Skin of body (tissue), 3 donors: ENCODE measurements at places on chromosomes 1 and 21. TPM values are rescaled to one million over a fixed set of nuclear protein-coding genes. Genes with fewer than 3 reads are reported as not detected.

Gene MIXL1
- total RNA-seq = not detected

DNA sequence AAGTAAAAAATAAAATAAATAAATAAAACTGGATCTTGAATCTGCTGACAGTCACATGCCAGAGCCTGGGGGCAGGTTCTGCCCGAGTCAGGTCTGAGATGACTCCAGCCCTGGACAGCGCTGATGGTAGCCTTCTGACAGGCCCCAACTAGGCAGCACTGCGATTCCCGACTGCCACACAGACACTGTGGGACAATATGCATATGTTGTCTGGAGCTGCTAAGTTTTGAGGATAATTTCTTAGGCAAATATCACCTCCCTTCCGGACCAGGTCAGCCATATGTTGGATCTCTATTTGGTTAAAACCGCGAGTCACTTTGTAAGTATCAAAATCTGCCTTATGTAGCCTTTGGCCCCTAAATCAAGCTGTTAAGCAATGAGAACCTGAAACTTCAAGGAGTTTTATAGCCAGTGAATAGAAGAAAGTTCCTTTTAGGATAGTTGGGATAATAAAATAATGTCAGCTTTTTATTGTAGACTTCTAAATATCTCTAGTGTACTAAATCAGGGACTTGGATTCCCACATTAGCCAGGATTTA is 20.8 kb upstream of the TRIM17 start:
- no peak for DNase-seq

Gene KCNJ9
- total RNA-seq = not detected

- DNase-seq = no peak
Observed at GRCh38 chr1:200588698-200589097, 31.9 kb downstream of the KIF14 start.

Gene PGBD5
- 2.7 TPM for total RNA-seq

DNA sequence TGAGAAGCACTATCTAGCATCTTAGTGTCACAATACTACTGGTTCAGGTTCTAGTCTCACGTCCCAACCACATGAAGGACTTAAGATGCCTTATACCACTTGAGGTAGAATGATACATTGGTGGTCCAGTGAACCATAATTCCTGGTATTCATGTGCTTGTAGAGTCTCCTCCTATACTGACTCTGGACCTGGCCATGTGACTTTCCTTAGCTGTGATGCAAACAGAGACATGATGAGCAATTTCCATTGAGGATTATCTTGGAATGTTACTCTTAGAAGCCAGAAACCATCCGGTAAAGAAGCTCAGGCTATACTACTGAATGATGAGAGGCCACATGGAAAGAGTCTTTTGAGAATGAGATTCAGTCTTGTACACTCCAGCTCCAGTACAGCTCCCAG is 105.7 kb downstream of the NME7 start:
- no peak for DNase-seq

Gene CFAP45
- total RNA-seq = 0.59 TPM

Gene KPRP
- 0.89 TPM for total RNA-seq

DNA sequence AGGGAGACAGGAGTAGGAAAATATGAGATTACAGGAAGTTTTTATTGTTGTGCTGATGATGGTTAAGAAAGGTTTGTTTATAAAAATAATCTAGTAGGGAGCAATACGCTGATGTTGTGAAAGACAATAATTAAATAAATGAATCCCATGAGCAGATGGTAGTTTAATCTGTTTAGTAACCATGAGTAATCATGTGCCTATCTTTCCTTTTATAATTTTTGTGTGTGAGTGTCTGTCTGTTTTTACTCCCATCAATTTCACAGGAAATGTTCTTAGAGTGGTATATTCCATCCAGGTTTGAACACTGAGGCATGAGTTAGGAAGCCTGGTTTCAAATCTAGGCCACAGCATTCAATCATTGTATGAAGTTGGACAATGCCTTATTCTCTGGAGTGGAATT is 180.5 kb downstream of the OLFM3 start:
- DNase-seq = no peak

Gene VANGL2
- 11.0 TPM for total RNA-seq

GRCh38 chr1:52125736-52126359 is 16.0 kb upstream of the ZFYVE9 start:
- DNase-seq = no peak

DNA sequence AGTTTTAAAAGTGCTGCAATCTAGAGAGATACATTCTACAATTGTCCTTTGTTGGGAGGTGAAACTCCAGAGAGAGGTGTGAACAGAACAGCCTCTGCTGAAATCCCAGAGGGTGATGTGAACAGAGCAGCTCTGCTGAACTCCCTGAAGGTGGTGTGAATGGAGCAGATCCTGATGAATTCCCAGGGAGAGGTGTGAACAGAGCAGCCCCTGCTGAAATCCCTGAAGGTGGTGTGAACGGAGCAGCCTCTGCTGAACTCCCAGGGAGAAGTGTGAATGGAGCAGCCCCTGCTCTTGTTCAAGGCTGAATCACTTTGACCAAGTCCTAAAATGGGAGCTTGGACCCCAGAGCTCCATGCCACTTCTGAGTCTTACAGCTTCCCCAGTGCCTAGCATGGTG is 94.7 kb downstream of the LACTBL1 start:
- DNase-seq = no peak

Gene ITLN2
- total RNA-seq = not detected

DNA sequence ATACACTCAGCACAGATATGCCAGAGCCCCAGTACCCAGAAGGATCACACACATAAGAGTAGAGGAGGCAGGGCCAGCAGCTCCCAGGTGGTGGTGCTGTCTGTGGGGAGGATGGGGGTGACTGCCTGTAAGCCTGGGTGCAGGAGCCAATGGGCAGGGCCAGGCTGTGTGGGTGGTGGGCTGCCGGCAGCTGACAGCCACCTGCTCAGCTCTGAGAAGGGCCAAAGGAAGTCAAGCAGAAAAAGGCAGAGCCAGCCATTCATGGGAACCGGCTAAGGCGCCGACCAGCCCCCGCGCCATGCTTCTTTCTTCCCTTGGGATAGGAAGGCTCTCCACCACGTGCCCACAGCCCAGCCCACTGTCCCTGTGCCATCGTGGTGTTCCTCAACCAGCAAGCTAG is 14.1 kb downstream of the PIK3C2B start:
- DNase-seq = no peak

Gene SPRR4
- total RNA-seq = 17.7 TPM

Gene AKR7A3
- 0.39 TPM for total RNA-seq

Gene VASH2
- total RNA-seq = 11.6 TPM

Gene FAM163A
- total RNA-seq = 0.10 TPM

- no peak for DNase-seq
Observed at GRCh38 chr1:223364685-223365382, 858 bp upstream of the SUSD4 start.

GRCh38 chr1:85339089-85339488 is 62.7 kb upstream of the BCL10 start:
- DNase-seq = no peak

Gene OR2AK2
- total RNA-seq = not detected

GRCh38 chr1:91777196-91777595 is 108.8 kb downstream of the TGFBR3 start:
- DNase-seq = no peak

DNA sequence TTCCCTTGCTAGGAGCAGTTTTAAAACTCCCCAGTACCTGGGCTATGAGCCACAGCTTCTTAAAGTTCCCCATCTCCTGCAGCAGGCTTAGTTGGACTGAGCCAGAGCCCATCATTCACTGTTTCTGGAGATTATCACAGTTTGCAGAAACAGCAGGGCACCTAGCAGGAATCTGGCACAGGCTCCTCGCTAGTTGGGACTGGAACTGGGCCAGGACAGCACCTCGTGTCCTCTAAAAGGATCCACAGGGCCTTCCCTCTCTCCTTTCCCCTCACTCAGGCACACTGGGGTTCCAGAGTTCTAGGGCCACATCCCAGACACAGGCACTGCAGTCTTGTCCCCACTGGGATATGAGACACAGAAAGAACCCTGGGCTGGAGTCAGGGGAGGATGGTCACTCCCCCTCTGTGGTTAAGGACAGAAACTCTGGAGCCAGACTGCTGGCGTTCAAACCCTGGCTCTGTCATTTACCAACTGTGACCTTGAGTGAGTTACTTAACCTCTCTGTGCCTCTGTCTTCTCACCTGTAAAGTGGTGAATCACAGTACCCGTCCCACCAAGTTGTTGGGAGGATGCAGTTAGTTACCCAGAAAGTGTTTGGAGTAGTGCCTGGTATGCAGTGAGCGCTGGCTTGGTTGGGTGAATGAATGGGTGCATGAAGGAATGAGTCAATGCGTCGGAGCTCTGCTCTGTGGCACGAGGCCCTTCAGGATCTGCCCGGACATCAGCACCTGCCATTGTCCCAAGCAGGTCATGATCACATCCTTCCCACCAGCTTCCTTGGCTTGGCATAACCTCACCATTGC is 18.8 kb upstream of the ECE1 start:
- DNase-seq = no peak

DNA sequence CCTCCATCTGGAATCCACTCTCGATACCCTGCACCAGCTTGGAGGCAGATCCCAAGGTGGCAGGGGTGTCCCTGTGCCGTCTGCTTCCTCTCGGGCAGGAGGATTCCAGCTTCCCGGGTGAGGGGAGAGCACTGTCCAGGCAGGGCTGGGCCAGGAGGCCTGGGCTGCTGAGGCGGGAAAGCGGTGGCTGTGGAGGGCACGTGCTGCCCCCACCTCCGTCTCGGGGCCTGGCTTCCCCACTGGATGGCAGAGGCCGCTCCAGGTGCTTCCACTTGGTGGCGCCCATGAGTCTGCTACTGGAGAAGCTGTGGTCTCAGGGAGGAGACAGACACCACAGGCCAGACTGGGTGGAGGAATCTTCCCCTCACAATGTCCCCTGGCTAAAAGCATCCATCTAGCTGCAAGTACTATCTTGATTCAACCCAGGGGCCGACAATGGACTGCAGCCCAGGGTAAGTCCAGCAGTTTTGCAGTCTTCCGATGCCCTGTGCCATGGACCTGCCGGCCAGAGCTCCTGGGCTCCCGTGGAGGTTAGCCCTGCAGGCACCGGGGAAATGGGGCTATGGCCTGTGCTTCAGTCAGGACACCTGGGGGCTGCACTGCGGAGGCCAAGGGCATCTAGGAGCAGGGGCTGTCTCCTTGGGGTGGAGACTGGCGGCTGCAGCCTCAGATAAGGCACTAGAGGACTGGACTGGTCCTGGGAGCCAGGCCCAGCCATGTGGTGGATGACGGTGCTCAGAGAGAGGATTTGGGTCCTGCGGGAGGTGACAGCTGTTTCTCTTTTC is 41.3 kb upstream of the EIF4G3 start:
- no peak for DNase-seq

Gene MARK1
- total RNA-seq = 7.6 TPM

- peak; percentile 19 for DNase-seq
Observed at GRCh38 chr1:55337801-55338447, 122.8 kb upstream of the USP24 start.

DNA sequence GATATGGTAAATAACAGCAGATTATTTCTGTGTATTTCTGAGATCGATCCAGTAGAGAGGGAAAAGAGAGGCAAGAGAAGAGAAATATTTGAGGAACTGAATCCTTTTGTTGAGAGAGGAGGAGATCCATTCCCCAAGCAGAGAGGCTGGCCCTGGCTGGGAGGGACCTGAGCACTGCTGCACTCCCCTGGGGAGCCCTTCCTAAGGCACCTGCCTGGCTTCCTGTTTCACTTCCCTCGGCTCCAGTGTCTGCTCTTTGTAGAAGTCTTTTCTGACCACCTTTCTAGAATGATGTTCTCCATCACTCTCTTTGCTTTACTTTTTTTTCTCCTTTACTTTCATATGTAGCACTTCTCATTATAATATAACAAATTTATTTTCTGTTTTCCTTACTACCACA is 42.3 kb upstream of the SLC6A9 start:
- no peak for DNase-seq

DNA sequence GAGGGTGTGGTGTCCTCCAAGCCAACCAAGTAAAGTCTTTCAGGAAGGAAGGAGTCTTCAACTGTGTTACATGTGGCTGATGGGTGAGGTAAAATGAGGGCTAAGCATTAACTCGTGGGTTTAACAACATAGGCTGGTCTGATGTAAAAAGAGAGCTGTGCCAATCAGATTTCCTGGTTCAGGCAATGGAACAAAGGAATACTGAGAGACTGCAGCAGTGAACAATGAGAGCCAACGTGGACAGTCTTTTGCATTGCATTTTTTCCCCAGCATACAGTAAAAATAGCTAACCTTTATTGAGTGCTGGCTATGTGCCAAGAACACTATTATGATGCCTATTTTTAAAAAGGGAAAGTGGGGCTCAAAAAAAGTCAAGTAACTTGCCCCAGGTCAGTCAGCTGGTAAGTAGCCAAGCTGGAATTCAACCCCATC is 31.1 kb downstream of the DLGAP3 start:
- no peak for DNase-seq

DNA sequence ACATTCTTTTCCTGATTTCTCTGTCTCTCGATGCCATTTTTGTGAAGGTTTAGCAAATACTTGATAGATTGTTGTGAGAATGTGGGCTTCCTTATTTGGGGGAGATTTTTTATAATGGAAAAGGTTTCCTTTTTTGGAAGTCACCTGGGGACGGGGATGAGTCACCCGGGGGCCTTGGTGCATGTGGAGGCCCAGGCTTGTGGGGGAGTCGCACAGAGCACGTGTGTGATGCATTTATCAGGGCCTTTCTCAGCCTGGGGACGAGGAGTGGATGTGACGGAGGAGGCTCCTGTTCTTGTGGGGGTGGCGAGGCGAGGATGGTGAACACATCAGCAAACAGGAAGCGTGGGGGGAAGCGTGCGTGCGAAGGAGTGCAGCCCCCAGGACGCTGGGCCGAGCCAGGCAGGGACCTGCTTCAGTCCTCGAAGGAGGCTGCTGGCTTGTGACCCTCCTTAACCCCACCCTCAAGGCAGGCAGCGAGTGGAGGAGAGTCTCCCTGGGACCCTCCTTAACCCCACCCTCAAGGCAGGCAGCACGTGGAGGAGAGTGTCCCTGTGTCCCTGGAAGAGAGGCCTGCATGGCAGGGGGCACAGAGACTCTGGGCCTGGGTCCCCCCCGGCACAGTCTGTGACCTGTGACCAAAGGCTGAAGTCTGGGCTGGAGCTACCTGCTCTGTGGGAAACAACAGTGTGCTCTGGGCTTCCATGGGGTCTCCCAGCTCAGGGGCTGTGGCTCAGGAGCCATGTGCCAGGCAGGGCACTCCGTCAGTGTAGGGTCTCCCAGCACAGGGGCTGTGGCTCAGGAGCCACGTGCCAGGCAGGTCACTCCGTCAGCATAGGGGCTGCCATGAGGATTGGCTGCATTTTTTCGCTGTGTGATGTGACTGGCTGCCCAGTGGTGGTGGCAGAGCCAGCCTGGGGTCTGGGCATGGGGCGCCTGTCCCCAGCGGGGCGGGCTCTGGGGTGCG is 57.2 kb downstream of the AGPAT3 start:
- DNase-seq = no peak

Gene HPDL
- total RNA-seq = 0.89 TPM

DNA sequence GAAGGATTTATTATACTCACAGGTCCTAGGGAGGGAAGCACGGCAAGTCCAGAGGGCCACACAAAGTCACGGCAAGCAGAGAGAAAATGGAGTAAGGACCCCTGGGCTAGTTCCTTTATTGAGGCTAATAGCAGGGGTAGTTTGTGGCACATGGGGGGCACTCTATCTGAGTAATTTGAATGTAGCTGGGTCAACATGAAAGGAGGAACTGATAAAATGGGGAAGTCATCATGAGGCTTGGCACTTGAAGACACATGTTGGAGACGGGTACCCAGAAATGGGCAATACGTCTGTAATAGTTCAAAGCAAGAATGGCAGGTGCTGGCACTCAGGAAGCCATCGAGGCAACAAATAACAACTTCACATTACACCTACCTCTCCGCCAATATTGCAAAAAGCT is 1136.4 kb downstream of the MRPL39 start:
- no peak for DNase-seq

Gene IGFN1
- 3.6 TPM for total RNA-seq

Gene COL8A2
- total RNA-seq = 10.7 TPM
